Thoracic aorta (tissue), 2 donors: ENCODE measurements at places on chromosomes 6 and 20. TPM values are rescaled to one million over a fixed set of nuclear protein-coding genes. Genes with fewer than 3 reads are reported as not detected.

DNA sequence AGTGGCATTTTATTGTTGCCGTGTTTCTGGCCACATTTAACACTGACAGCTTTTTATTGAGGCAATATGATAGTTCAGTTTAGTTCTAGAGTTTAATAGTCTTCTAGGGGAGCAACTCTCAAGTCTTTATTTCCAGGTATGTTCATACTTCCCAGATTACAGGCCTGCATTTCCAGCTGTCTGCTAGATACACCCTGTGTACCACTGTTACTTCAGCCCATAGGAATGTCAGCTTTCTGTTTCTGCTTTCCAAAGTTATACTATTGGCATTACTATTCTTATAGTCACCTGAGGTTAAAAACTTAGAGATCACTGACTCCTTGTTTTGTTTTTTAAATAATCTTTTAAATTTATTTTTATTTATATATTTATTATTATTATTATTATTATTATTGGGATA, 7.6 kb downstream of the ZNF451 start:
- DNase-seq = no peak

DNA sequence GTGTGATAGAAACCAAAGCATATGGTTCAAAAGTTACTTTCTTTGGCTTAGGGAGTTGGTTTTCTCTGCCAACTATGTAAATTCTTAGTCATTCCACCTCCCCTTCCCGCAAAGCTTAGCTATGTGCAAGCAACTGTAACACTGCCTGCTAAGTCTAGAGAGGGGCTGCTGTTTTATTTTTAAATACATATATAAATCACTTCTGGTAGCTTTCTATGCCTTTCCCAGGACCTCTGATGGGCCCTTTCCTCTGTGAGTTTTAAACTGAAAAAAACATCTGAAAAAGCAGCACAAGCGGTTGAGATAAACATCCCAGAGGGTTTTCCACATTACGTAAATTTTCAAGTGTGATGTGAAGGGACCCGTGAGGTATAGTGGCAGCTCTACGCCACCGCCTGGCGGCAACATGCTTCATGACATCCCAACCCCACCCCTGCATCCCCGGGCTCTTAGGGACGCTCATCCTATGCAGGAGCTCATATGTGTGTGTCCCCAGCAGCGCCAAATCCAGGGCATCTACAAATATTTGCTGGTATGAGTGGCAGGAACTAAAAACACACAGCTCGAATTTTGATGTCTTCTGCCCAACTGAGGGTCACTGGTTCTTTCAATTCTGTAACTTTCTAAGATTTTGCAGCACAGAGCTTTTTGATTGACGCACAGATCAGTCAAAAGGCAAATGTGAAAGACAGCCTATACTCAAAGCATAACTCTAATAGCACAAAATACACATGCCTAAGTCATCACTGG, 12.7 kb downstream of the SAYSD1 start:
- DNase-seq = no peak

DNA sequence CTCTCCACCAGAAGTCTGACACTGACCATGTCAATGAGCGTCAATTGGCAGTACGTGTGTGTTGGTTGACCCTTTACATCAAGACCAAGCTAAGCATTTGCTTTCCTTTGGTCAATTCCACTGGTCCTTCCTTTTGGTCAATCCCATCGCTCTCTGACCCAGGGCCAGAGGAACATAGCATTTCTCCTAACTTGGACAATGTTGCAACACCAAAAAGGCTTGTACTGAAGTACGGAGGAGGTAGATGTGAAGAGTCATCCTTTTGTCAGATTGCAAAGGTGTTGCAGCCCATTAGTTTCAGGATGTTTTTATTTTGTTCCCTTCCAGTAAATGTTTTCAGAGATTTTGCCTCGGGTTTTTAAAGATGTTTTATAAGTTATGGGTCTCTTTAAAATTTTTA, 24.6 kb downstream of the EDN1 start:
- DNase-seq = no peak

- DNase-seq = no peak
These were observed 136.3 kb downstream of the TFAP2C start for GRCh38 chr20:56765172-56766073.

Gene JPH2
- total RNA-seq = 179 TPM

DNA sequence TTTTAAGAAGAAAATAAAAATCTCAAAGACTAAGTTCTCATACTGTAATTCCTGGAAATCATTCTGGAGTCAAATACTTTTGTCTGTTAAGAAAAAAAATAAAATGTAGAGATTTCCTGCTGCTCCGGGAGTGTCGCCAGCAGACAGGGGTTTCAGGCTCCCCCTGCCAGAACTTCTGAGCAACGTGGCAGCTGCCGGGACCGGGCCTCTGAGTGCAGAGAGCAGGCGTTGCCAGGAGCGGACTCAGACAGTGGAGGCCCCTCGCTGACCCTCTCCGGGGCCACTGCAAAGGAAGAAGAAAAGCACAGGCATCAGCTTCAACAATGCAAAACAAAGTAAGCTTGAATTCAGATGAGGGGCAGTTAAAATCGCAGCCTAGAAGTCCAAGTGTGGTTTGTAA, 95.5 kb downstream of the THBS2 start:
- DNase-seq = no peak

DNA sequence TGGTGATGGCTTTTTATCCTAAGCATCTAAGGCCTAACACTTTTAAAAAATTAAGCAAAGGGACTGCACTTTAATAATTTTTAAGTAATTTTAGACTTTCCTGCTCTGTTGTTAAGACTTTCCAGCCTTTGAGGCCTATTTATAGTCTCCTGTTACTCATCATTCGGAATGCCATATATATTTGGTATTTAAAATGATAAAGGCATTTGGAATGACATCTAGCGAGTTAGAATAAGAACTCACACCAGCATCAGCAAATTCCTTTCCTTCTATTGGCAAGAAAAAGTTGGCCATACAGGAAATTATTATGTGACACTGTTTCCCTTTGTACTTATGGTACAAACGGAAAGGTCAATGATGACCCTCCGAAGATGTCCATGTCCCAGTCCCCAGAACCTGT, 88.1 kb upstream of the STMND1 start:
- DNase-seq = no peak

DNA sequence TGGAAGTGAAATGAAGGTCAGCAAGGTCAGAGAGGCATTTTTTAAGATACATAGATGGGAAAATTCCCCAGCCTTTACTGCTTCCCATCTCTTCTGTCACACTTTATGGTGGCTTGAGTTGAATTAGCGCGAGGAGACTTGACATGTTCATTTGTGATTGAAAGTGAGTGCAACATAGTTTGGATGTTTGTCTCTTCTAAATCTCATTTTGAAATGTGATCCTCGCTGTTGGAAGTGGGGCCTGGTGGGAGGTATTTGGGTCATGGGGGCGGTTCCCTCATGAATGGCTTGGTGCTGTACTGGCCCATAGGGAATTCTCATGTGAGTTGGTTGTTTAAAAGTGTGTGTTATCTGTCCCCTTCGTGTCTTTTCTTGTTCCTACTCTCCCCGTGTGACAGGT, 237.2 kb downstream of the CDKAL1 start:
- DNase-seq = no peak

GRCh38 chr20:25065625-25066338, 7.8 kb upstream of the ACSS1 start:
- no peak for DNase-seq

GRCh38 chr6:32096394-32097258, 12.5 kb downstream of the TNXB start:
- no peak for DNase-seq

GRCh38 chr6:166584853-166585429, 1.5 kb downstream of the RAMACL start:
- DNase-seq = no peak

DNA sequence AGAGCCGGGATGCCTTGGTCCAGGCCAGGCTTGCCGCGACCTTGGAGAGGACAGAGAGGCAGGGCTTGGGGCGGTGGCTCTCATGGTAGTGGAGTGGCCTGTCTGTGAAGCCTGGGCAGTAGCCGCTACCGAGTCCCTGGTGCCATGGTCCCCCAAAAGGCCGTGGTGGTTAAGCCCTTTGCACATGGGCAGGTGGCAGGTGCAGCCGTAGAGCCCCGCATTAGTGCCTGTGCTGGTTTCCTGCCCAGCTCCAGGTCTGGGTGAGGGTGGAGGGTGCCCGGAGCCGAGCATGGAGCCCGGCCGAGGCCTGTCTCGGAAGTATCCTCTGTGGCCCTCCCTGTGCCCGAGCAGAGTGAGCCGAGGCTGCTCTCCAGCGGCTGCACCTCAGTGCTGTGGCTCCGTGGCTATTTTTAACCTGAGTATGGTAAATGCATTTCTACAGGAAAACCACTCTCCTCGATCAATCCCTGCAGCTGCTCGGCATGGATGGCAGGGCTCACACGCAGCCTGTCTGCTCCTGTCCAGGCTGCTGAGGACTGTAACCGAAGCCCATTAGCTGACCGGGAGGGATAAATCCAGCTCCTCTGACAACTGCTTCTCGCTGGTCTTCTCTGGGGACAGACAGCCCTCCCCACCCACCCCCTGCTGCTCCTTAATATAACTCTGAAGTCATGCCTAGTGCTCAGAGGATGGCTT, 36.3 kb upstream of the GATA5 start:
- no peak for DNase-seq

DNA sequence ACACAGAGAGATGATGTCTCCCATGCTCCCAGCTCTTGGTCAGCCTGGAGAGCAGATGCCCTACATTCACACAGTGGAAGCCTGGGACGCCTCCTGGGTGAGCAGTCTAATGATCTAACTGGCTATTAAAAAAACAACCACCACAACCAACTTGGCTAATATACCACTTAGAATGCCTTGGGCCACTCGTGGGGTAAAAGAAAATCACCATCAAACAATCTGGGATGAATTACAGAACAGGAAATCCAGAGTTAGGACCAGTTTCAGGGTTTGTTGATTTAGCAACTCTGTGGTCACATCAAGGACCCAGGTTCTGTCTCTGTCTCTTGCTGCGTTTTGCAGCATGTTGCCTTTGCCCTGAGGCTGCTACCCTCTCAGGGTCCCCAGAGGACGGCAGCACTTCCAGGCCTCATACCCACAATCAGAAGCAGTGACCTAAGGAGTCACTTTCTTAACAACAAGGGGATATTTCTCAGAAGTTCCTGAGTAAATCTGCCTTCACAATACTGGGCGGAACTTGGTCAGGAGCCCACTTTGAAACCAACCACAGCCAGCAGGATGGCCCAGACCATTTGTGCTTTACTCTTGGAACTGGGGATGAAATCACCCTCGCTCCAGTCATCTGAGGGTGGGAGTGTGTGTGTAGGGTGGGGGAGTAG, 118.7 kb downstream of the CLIC5 start:
- no peak for DNase-seq

DNA sequence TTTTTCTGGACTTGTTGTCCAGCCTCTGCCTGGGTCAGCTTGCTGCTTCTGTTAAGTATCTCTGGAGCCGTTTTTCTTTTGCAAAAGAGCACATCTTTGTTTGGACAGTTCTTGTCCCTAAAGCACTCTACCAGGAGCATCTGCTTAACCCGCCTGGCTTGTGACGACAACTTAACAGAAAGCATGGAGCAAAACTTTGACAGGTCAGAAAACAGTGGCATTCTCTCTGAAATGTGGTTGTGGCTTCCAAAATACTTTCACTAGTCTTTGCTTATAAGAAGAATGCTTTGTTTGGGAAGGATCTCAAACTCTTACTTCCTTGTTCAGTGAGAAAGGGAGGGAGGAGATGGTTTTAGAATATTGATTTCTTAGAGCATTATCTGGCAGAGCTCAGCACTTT, 47.6 kb downstream of the CD109 start:
- DNase-seq = no peak

DNA sequence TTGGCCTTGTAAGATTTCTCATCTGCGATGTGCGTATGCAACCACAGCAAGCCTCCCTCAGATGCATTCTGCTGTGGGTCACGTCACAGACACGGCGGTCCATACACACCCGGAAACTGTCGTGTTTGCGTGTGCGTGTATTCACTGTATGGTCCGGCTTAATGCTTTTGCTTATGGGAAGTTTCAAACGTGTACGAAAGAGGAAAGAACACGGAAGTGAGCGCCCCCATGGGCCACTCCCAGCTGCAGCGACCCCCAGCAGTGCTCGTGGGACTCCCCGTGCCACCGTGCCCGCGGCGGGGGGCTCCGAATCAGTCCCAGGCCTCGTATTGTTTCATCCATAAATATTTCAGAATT, 10.2 kb downstream of the DLL1 start:
- no peak for DNase-seq

Gene TSBP1
- total RNA-seq = not detected

Gene OPRL1
- 1.1 TPM for total RNA-seq

- no peak for DNase-seq
These were observed 31.7 kb upstream of the SPAG4 start for GRCh38 chr20:35583636-35584560.

GRCh38 chr20:21161926-21162325, 36.0 kb downstream of the KIZ start:
- DNase-seq = no peak

- DNase-seq = no peak
These were observed 117.5 kb downstream of the RIN2 start for GRCh38 chr20:19875376-19876221.

DNA sequence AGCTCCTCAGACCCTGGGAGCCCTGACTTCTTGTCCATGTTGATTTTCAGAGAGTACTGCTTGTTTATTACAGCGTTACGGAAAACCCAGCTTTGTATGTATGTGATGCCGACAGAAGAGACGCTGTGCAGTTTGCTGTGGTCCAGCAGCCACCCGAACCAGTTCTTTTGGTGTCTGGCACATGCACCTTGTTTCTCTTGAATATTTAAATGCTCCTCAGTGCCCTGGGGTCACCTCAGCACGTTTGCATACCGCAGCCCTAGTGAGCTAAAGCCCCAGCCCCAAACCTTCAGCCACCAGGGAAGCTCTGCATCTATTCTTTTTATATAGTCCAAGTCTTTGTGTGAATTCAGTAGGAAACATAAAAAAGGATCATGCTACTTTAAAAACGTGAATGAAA, 39.9 kb downstream of the AFDN start:
- DNase-seq = no peak

GRCh38 chr6:33161354-33162331, 30.6 kb downstream of the COL11A2 start:
- peak; percentile 38 for DNase-seq

- no peak for DNase-seq
These were observed 47.6 kb upstream of the SMIM8 start for GRCh38 chr6:87274660-87275274.

DNA sequence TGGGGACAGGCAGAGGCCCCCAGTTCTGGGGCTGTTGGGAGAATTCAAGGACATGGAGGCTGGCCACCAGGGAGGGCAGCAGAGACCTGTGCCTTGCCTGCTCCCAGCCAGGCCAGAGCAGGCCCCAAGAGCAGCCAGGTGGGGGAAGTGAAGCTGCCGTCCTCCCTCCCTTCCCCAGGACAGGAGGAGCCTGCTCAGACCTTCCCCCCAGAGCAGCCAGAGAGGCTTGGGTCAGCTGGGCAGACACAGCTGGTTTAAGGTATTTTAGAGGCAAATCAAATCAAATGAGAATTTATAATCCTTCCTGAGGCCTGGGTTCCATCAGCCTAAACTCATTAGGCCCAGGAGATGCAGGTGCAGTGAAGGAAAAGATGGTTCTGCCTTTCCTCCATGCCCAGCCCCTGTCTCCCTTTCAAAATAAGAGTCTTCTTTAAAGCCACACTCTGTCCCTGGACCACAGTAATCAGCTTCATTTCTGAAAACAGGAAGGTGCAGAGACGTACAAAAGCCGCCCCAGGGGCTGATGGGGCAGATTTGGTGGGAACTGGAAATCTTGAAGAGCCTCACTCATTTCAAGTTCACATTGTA, 21.7 kb downstream of the BMP7 start:
- DNase-seq = no peak

Gene SPATA25
- total RNA-seq = 16.7 TPM

GRCh38 chr6:141403827-141404226, 728.9 kb upstream of the GJE1 start:
- no peak for DNase-seq
